ENCODE measurements at places on chromosomes 5 and 9. TPM values are rescaled to one million over a fixed set of nuclear protein-coding genes. Genes with fewer than 3 reads are reported as not detected.

- no peak for DNase-seq
Measured at GRCh38 chr9:23850690-23851629, 24.9 kb upstream of the ELAVL2 start.

Gene FKTN
- total RNA-seq: 7.1 TPM

Gene MEGF9
- total RNA-seq: 15.3 TPM

DNA sequence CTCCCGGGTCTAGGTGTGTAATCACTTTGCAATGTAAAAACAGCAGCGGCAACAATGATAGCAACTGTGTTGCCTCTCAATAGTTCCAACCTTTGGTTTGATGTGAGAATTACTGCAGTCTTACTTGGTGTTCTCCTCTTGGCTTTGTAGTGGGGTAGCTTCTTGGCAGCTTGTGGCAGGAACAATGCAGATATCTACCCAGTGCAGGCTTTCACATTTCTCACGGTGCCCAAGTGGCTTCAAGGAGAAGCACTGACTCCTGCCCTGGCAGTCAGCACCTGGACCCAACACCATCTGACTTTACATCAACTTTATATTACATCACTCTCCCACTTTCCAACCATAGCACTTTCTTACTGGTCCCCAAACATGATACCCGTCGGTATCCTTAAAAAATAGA lies 28.4 kb upstream of the TIFAB start:
- DNase-seq: no peak

DNA sequence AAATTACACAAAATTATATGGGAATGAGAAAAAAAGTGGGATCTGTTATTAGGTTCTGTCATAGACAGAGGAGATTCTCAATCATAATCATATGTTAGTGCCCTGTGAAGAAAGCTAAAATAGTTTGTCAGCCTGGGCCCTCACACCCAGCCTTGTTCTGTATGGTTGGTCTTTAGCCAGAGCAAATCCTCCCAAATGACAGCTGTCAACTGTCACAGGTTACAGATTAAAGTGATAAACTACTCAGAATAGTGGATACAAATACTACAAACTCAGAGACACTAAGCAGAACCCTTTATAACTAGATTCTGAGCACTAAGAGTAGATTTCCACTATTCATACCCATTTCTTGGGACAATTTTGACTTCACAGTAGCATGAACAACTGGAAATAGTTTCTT lies 405.0 kb upstream of the MEF2C start:
- no peak for DNase-seq

Gene FIBCD1
- not detected for total RNA-seq

GRCh38 chr5:7329141-7329540 lies 66.8 kb upstream of the ADCY2 start:
- no peak for DNase-seq

Gene PDZD2
- total RNA-seq: 4.3 TPM

Gene LHX6
- total RNA-seq: 4.5 TPM

DNA sequence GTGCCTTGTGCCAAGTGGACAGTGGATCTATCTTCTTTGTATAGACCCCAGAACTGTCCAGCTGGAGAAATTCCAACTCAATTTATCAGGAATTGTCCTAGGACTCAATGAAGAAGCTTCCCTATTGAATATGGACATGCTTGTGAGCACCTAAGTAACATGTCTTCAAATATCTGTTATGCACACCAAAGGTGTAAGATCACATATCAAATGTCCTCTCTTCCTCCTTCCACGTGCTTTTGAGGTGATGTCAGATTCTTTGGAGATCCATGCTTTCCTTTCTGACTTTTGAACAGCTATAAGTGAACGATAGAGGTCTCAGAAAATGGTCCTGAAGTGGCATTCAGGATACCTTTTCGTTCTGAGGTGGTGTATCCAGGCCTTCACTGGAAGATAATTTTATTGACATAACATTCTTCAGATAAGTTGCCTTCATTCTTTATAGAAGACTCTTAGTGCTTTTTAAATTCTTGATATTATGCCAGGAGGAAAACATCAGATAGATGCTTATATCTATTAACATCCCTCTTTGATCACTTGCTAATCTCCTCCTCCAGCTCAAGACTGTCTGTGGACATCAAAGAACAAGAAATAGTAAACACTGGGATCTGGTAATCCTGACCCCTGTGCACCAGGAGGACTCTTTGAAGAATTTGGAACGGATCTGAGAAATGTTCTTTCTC lies 246.4 kb downstream of the SMARCA2 start:
- no peak for DNase-seq

Gene TBC1D13
- total RNA-seq: 13.7 TPM

Gene FRMPD1
- total RNA-seq: 1.7 TPM

Gene INSL4
- total RNA-seq: not detected

GRCh38 chr5:159132429-159133040 lies 32.8 kb upstream of the EBF1 start:
- no peak for DNase-seq

- DNase-seq: peak; percentile 25
Measured at GRCh38 chr9:120730654-120731514, 16.6 kb upstream of the MEGF9 start.

GRCh38 chr5:2658881-2659470 lies 92.5 kb downstream of the IRX2 start:
- DNase-seq: no peak

Gene GABRA1
- not detected for total RNA-seq

Gene UGCG
- 11.7 TPM for total RNA-seq

Gene PCDHGC4
- total RNA-seq: not detected

DNA sequence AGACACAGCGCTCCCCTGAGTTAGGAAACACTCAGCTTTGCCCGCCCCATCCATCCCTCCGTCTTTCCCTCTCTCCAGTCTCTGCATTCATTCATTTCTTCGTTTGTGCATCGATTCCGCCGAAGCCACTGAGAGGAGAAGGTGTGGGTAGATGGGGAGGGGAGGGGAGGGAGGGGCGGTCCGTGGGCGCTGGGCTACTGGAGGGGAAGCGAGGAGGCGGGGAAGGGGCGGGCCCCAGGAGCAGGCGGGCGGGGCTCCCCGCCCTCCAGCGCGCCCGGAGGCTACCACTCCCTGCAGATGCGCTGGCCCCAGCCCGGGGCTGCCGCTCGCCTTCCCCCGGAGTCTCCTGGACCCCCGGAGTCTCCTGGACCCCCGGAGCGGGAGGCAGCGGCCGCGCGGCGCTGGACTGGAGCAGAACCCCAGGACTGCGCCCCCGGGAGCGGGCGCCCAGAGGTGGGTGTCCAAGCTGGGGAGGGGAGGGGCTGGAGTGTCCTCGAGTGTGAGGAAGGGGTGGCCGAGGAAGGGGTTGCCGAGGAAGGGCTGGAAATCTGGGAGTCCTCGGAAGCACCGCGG lies 159.5 kb downstream of the C9orf152 start:
- DNase-seq: peak; percentile 30

Gene DENND4C
- total RNA-seq: 19.2 TPM

GRCh38 chr9:35357826-35358225 lies 132.1 kb upstream of the RUSC2 start:
- peak; percentile 50 for DNase-seq

GRCh38 chr5:80620211-80620610 lies 34.2 kb upstream of the MSH3 start:
- DNase-seq: no peak

DNA sequence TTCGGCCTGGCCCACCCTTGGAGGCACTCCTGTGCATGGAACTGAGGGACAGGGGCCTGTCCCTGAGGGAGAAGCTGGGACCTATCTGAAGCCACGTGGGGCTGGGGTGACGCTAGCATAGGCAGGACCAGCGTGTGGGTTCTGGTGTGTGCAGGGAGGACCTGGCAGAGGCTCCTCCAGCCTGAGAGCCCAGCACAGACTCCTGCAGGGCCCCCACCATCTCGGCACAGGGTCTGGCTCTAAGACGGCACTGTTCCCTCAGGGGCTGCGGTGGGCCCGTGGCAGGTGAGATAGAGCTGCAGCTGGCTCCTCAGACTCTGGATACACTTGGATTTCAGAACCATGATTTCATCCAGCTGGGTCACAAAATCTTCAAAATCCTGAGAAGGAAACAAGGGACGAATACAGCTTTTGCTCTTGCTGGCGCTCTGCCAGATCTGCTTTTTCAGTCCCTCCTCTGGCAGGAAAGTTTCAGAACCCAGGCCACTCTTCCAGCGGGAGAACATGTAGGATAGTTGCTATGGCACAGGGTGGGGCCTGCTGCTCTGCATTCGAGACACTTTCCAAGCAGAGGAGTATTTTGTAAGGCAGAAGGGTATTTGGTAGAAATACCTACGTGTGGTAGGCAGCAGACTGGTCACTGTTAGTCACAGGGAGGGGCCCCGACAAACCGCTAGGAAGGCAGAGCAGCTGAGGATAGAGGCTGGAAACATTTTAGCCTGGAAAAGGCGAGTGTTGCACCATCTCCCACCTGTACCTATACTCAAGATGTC lies 74.7 kb downstream of the KIF24 start:
- peak; percentile 72 for DNase-seq

Gene TEX48
- not detected for total RNA-seq

Gene PCDHGA4
- 1.4 TPM for total RNA-seq

GRCh38 chr5:92543201-92543600 lies 1037.8 kb downstream of the NR2F1-AS1 start:
- DNase-seq: no peak

- DNase-seq: peak; percentile 21
Measured at GRCh38 chr5:95861864-95862561, 39.5 kb upstream of the GLRX start.

Gene PLCXD3
- 0.52 TPM for total RNA-seq

Gene IL9
- not detected for total RNA-seq

DNA sequence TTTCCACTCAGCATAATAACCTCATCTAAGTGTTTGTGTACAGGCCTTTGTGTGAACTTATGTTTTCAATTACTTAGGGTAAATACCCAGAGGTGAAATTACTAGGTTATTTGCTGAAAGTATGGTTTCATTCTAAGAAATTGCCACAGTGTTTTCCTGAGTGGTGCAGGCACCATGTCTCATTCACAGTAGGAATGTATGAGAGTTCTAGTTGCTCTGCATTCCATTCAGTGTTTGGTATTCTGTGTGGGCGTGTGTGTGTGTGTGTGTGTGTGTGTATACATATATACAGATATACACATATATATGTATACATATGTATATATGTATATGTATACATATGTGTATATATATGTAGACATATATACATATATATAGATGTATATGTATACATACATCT lies 8.8 kb upstream of the SVEP1 start:
- DNase-seq: no peak

DNA sequence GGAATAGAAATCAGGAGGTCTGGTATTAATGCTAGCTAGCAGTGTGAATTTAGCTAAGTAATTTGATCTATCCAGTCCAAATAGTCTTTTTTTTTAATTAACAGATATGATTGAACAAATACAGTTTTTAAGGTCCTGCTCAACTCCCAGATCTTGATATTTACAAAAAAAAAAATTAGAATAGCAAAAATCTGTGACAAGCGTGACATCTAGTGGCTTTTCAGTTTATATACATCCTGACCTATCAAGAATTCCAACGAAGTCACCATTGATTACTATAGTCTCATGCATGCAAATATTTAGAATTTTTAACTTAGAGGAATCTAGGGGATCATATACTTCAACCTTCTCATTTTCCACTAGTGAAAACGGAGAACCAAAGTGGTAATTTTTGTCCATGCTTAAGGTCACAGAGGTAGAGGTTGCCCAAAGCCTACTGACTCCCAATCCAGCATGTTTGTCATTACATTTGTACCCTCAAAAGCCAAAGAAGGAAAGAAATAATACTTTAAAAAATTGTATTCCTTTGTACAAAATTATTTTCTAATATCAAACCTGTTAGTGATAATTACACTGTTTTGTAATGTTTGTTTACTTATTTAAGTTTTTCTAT lies 17.6 kb upstream of the TARS1 start:
- no peak for DNase-seq

- no peak for DNase-seq
Measured at GRCh38 chr5:31064215-31064614, 129.3 kb upstream of the CDH6 start.

DNA sequence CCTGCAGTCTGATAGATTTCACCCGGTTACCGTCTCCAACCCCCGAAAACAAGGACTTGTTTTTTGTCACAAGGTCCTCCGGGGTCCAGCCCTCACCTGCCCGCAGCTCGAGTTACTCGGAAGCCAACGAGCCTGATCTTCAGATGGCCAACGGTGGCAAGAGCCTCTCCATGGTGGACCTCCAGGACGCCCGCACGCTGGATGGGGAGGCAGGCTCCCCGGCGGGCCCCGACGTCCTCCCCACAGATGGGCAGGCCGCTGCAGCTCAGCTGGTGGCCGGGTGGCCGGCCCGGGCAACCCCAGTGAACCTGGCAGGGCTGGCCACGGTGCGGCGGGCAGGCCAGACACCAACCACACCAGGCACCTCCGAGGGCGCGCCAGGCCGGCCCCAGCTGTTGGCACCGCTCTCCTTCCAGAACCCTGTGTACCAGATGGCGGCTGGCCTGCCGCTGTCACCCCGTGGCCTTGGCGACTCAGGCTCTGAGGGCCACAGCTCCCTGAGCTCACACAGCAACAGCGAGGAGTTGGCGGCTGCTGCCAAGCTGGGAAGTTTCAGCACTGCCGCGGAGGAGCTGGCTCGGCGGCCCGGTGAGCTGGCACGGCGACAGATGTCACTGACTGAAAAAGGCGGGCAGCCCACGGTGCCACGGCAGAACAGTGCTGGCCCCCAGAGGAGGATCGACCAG lies 121.3 kb downstream of the DAB2IP start:
- peak; percentile 97 for DNase-seq

DNA sequence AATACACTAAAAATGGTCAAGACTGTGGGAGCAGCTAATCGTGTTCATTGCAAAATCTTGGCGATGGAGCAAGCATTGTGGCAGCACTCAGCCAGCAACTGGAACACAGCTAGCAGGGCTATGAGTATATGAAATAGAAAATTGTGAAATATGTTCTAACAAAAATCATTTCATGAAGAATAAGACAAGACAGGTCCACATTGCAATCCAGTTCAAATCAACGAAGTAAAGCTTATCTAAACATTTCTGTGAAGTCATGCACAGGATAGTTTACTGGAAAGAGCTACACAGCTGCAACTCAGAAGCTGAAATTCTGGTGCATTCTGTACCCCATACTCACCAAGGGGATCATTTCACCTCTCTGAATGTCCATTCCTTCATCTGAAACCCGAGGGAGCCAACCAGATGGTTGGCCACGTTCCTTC lies 5.3 kb upstream of the NFIL3 start:
- no peak for DNase-seq

Data from gastrocnemius medialis (tissue), 4 donors.